ENCODE measurements at places on chromosomes 16 and 17. TPM values are rescaled to one million over a fixed set of nuclear protein-coding genes. Genes with fewer than 3 reads are reported as not detected.

Gene KRT39
- not detected for total RNA-seq

Gene ADAD2
- total RNA-seq: not detected

Gene GGT6
- total RNA-seq: not detected

Gene CDR2L
- 0.32 TPM for total RNA-seq

Gene CUEDC1
- total RNA-seq: not detected

Gene DNASE1L2
- total RNA-seq: 1.5 TPM

Gene SRCIN1
- 0.30 TPM for total RNA-seq

Gene POLR3K
- total RNA-seq: 40.4 TPM

Gene CBLN1
- not detected for total RNA-seq

Gene LGALS9
- 150 TPM for total RNA-seq

Gene TMEM98
- total RNA-seq: 1.2 TPM

DNA sequence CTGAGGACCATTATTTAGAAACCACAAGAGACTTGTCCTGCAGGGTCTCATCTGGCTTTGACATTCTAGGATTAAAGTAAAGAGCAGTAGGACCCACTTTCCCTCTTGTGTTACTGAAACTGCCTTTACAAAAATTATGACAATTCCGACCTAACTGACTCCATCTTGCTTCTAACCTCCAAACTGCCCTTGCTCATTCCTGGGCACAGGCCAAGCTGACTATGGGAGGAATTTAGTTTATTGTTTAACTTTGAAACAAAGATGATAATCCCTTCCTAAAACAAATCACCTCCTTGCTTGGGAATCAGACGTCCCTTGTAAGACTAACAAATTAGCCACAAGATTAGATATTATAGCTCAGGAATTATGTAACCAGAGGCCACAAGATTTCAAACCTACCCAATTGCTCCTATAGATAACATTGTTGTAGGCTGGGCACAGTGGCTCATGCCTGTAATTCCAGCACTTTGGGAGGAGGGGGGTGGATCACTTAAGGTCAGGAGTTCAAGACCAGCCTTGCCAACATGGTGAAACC, 87.0 kb upstream of the FBXO47 start:
- DNase-seq: no peak

DNA sequence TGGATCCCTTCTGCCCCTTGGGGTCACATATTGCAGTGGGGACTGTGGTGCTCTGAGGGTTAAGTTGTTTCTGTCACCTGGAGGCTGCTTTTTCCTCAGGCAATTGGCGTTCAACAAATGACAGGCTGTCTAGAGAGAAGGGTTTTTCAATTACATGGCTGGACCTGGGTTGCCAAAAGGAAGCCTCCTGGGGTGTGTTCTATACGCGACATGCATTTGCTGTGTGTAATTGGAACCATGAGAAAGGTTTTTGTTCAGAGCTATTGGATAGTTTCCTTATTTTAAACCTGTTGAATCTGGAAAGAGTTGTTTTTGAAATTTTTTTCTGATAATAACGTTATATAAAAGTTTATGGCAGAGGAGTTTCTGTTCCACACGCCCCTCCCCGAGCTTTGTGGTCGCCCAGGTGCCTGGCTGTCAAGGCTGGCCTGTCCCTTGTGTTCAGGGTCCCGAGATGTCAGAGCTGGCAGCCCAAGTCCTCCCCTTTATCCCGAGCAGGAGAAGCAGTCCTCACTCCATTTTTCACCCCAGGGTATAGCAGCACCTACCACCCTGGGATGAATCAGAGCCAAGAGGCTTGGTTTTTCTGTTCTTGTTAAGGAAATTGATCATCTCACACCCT, 26.1 kb upstream of the ZNF750 start:
- no peak for DNase-seq

- no peak for DNase-seq
These were observed 2.4 kb downstream of the CCL2 start for GRCh38 chr17:34257299-34257985.

DNA sequence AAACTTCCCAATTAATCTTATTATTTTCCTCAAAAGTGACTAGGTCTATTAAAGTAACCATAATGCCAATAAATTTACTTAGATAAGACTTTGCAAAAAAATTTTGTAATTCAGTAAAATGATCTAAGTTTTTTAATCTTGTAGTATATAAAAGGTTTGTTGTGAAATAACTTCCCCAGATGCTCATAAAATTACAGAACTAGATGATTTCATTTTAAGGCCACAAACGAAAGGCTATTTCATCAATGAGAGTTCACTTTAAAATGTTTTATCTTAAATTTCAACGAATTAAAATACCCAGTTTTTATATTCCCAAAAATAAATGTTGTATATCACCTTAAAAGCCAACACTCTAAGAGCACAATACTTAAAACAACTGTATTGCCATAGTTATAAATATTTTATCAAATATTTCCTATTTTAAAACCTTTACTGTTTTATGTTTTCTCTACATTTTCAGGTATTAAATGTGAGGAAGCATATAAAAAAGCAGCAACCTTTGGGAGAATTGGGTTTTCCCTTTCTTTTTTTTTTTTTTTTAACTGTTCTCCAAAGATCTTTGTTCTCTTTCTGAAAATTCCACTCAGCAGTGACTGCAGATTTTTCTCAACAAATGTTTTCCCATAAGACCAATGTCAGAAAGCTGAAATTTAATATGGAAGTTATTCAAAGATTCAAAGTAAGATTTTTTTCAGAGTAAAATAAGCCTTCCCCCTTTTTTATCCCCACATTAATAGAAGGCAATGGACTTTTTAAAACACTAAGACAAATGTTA, 169.9 kb downstream of the CYB561 start:
- no peak for DNase-seq

DNA sequence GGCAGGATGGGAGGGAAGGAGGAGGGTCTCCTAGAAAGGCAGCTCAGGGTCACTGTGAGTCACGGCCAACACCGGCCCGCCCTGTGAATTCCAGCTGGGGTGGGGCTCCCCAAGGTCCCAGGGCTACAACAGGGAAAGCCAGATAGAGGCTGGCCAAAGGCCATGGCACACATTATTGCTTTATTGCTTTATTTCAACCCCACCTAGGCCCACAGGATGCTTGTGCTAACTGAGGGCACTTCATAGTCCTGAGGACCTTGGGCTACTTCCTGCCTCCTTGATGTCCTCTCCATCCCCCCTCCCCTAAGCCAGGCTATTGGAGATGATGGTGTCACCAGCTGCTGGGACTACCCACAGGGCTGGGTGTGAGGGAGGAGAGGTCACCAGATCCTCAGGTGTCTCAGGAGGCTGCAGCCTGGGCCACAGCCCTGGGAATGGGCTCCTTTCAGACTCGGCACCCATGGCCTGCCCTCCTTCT, 26.1 kb downstream of the LRRC75A start:
- DNase-seq: no peak

GRCh38 chr17:31869031-31869430, 10.0 kb upstream of the COPRS start:
- no peak for DNase-seq

- DNase-seq: no peak
These were observed 191.8 kb upstream of the CPHXL start for GRCh38 chr16:75918109-75918508.

DNA sequence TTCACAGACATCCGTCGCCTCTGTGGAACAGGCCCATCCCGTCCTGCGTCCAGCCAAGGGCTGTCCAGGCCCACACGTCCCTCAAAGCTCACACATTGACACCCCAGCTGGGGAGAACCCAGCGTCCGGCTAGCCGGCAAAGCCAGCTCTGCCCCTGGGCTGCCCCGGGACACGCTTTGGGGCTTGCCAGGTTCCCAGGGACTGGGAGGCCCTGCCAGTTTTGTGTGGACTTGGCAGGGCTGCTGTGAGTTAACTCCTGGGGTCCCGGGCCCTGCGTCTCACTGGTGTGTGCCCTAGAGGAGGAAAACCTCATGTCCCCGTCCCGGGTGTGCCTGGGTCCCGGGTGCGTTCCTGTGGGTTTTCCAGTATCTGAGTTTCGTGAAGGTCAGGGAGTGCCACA, 6.3 kb downstream of the SOX8 start:
- DNase-seq: no peak

DNA sequence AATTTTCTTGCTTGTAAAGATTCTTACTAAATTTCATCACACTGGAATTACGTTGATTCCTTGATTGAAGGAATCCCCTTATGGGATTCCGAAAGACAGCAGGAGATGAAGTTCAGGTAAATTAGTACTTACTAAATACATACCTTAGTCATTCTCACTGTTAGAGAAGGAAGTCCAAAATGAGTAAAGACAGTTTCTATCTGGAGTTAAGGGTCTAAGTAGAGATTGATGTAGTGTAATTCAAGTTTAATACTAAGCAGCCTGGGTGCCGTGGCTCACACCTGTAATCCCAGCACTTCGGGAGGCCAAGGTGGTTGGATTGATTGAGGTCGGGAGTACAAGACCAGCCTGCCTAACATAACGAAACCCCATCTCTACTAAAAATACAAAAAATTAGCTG, 9.6 kb downstream of the DDX42 start:
- DNase-seq: no peak

GRCh38 chr17:14813649-14814370, 451.3 kb downstream of the PMP22 start:
- no peak for DNase-seq

DNA sequence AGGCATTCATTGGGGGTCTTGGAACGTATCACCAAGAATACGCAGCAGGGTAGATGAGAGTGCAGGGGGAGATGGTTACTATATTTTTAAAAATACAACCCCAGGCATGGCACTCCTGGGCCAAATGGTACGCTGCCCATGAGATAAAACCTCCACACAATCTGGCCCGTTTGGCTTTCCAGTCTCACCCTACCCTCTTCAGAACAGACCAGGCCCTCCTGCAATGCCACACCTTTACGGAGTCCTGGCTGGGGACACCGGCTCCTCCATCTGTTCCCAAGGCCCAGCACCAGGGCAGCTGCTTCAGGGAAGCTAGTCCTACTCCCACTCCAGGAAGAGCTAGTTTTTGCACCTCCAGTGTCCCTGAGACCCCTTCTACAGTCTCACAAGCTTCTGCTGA, 24.4 kb downstream of the SNN start:
- DNase-seq: peak; percentile 39

- DNase-seq: no peak
These were observed 80.3 kb downstream of the CDK5R1 start for GRCh38 chr17:32567086-32567485.

GRCh38 chr16:3074860-3075522, 9.6 kb downstream of the IL32 start:
- DNase-seq: peak; percentile 97

DNA sequence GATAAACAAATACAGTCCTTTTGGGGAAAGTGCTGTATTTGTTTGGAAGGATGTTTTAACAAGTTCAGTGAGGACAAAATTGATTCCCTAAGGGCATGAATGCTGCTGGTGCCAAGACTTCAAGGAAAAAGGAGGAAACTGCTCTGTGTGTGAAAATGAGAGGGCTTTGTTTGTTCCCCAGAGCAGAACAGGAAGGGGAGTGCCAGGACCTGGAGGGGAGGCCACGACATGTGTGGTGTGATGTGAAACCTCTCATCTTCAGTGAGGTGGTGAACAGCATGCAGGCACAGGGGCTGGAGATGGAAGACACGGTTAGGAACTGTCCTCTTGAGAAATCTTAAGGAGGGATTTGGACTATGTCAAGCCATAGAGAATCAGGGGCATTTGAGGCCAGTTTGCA, 46.6 kb upstream of the GRIN2A start:
- DNase-seq: no peak

DNA sequence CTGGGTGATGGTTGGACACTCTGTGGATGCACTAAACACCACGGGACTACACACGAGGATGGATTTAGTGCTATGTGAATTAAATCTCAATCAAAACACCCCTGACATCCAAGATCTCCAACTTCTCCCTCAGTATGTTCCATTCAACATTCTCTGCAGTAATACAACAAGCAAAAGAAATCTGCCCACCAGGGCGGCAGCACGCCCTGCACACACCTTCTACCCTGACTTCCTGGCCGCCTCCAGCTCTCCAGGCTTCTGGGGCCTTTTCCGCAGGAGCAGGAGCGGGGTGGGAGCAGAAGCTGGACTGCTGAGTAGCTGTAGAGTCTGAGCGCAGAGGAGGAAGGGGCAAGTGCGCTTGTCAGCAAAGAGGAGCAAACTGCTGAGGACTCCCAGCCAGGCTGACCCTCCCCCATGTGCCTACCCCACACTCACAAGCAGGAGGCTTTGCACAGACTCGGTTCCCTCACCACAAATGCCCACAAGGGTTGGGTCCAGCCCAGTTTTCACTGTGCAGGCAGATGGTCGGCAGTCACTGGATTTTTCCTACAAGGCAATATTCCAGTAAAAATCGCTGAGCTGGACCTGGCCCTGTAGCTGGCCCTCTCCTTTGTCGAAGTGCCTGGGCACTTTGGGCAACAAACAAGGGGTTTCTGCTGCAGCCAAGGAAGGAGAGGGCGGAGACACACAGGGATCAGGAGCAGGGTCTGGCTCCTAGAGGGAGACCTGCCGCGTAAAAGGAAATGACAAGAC, 22.8 kb downstream of the ZDHHC7 start:
- no peak for DNase-seq

GRCh38 chr16:19757762-19758595, 39.9 kb downstream of the IQCK start:
- no peak for DNase-seq

- DNase-seq: no peak
These were observed 16.9 kb downstream of the BLMH start for GRCh38 chr17:30274887-30275286.

GRCh38 chr17:77645072-77646045, 313.1 kb upstream of the TNRC6C start:
- peak; percentile 85 for DNase-seq

DNA sequence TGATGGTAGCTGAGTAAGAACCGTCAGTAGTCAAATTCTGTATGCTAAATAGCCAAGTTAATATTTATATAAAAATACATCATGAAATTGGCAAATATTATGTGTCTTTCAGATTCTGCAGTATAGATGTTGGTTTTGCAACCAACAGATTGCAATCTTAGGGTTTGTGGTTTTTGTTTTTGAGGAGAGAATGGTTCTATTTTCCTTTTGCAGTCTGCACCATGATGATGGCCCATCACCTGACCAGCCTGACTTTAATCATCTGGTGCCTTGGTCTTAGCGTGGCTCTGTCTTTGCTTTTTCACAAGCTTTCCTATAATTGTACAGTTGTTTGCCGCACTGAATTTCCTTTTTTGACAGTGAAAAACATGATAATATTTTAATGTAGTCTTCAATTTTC, 50.7 kb downstream of the NUP93 start:
- peak; percentile 67 for DNase-seq

GRCh38 chr16:49700251-49701064, 155.5 kb downstream of the ZNF423 start:
- no peak for DNase-seq

DNA sequence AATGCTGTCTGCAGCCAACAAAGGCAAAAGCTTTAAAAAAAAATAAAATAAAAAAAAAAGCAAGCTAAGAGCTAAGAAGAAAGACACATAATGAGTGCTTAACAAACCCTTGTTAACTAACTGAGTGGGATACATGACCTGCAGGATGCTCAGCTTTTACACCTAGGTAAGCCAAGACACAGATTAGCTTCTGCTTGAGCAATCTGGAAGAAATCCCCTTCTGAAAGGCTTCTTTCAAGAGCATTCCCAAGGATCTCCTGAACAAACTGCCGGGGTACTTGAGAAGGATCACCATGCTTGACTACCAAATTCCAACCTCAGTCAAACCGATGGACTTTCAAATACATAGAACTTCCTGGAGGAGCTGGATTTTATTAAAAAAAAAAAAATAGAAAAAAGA, 92.9 kb downstream of the SMG6 start:
- no peak for DNase-seq

- DNase-seq: no peak
These were observed 18.8 kb downstream of the UTP18 start for GRCh38 chr17:51279183-51279582.

- DNase-seq: no peak
These were observed 48.2 kb upstream of the MGAT5B start for GRCh38 chr17:76820039-76820438.

GRCh38 chr16:27576729-27577128, 26.8 kb downstream of the KATNIP start:
- no peak for DNase-seq

- no peak for DNase-seq
These were observed 609.8 kb downstream of the HS3ST4 start for GRCh38 chr16:26301516-26301915.

Measured in activated CD8-positive, alpha-beta memory T cell treated with anti-CD3 and anti-CD28 coated beads, Interleukin-2, amount 10 ng/mL, durations not matched to agents 7 days and 5 days (primary cell).